Naive thymus-derived CD8-positive, alpha-beta T cell (primary cell): ENCODE measurements at places on chromosomes 1 and 21.

- H3K27me3 ChIP-seq: peaks cover 4% of the 10 kb centered on the region
- peak within 1 kb of the TSS; percentile 90 for H3K27ac ChIP-seq
- peak; percentile 90 for DNase-seq
- H3K4me3 ChIP-seq: peak within 1 kb of the TSS; percentile 82
- H3K36me3 ChIP-seq: no peaks in the 10 kb centered on the region
These were observed at the start of gene GPR3 for GRCh38 chr1:27392096-27392777. GPR3 (plus strand) TSS chr1:27392622; CDS start chr1:27393799, 1,177 bp downstream.

- no peaks in the 10 kb centered on the region for H3K36me3 ChIP-seq
- DNase-seq: no peak
These were observed 1.2 kb upstream of the LUZP1 start for GRCh38 chr1:23169727-23170335.

- peaks cover 5% of the 10 kb centered on the region for H3K27me3 ChIP-seq
- H3K36me3 ChIP-seq: peaks cover 1% of the 10 kb centered on the region
- H3K27ac ChIP-seq: no peak overlapping the region
- H3K4me1 ChIP-seq: peaks cover 14% of the 10 kb centered on the region
- H3K4me3 ChIP-seq: no peak overlapping the region
- DNase-seq: no peak
These were observed 19.4 kb downstream of the RHBG start for GRCh38 chr1:156388174-156389137.

- H3K4me1 ChIP-seq: no peaks in the 10 kb centered on the region
- H3K27me3 ChIP-seq: peaks cover 7% of the 10 kb centered on the region
- DNase-seq: no peak
- H3K36me3 ChIP-seq: no peaks in the 10 kb centered on the region
- no peak overlapping the region for H3K4me3 ChIP-seq
These were observed 87.0 kb downstream of the SIPA1L2 start for GRCh38 chr1:232542633-232543593.

- DNase-seq: no peak
- H3K4me3 ChIP-seq: no peak overlapping the region
- H3K4me1 ChIP-seq: no peaks in the 10 kb centered on the region
- peaks cover 35% of the 10 kb centered on the region for H3K27me3 ChIP-seq
- no peak overlapping the region for H3K27ac ChIP-seq
These were observed 47.0 kb downstream of the ACTL8 start for GRCh38 chr1:17802164-17802563.

DNA sequence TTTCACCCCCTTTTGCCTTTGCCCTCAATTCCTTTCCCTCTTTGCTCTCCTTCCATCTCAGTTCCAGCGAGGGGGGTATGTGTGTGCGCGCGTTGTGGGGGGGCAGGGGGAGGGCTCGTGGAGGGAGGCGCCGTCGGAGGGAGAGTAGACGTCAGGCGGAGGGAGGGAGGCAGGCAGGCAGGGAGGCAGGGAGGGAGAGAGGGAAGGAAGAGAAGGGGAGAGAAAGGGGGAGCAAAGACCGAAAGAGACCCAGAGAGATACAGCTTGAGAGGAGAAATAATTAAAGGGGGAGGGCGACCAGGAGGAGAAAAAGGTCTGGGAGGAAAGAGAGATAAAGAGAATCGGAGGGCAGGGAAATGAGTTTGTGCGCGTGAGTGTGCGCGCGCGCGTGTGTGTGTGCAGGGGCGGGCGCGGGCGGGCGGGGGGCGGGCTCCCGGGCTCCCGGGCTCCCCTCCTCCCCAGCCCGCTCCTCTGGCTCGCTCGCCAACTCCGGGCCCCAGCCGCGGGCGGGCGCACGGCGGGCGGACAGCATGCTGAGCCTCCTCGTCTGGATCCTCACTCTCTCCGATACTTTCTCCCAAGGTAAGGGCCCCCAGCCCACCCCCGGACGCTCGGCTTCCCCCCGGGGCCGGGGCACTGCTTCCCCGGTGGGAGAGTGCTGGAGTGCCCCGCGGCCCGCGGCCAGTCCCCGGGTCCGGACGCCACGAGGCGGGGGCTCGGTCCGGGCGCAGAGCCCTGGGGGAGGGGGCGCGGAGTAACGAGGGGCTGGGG lies at the start of gene KIRREL1:
TSS of gene KIRREL1 (plus strand) at position 499 of the 771 bp plus-strand sequence. CDS start at position 531, 32 bp downstream.
- peaks cover 21% of the 10 kb centered on the region for H3K4me1 ChIP-seq
- no peaks in the 10 kb centered on the region for H3K36me3 ChIP-seq
- peak within 1 kb of the TSS; percentile 75 for H3K4me3 ChIP-seq
- peaks cover 47% of the 10 kb centered on the region for H3K27me3 ChIP-seq

DNA sequence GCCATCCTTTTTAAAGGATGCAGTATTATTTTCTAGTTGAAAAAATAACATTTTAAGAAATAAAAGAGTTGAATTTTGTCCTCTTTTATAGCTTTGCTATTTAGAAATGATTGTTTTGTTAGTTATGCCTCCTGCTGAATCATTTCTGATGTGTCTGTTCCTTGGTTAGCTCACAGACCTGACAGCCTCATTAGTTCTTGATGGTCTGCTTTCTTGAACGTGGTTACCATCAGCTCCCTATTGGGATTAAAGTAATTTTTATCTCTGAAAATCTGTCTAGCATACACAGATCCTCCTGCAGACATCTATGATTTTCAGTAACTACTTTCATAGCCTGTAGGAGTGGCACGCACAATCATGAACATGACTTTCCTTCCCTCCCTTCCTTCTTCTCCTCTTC lies 447.6 kb upstream of the B3GALT2 start:
- DNase-seq: no peak
- peaks cover 2% of the 10 kb centered on the region for H3K27me3 ChIP-seq
- H3K36me3 ChIP-seq: no peaks in the 10 kb centered on the region

DNA sequence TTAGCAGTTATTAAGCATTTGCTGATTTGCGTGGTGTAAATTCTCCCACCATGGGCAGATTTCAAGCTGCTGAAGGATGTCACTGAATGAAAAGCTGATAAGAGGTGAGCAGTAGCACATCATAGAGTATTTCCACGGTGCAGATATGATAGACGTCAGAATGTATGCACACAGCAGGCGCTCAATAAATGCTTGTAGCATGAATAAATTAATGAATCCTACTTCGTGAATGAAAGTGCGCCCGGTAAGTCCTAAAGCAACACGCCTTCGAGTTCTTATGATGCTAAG lies 510 bp upstream of the UBIAD1 start:
- peak overlapping the region; percentile 49 for H3K4me3 ChIP-seq
- DNase-seq: no peak
- H3K4me1 ChIP-seq: peaks cover 27% of the 10 kb centered on the region
- H3K27ac ChIP-seq: no peak overlapping the region

DNA sequence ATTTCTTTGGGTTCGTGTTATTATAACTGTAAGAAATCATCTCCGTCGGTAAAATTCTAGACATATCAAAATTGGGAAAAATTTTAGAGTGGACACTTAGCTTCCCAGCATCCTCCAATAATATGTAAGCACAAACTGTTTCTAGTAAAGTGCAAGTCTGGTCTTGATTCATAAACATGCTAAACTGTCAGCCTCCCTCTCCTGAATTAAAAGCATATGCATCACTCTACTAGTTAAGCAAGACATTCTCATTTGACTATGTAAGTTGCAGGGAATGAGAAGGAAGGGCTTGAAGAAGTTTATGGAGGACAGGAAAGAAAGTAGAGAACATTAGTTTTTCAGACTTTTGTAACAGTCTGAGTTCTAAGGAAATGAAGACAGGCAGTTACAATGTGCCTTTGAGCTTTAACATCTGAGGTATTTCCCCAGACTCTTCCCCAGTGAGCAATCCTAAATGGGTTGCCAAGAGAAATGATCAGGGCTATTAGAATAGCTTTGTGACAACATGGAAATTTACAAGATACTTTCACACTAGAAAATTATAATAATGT lies 90.0 kb downstream of the TYW3 start:
- no peak overlapping the region for H3K4me3 ChIP-seq
- DNase-seq: no peak
- no peaks in the 10 kb centered on the region for H3K4me1 ChIP-seq
- no peaks in the 10 kb centered on the region for H3K36me3 ChIP-seq
- no peak overlapping the region for H3K27ac ChIP-seq

GRCh38 chr1:66327588-66327987 lies 206.4 kb upstream of the SGIP1 start:
- no peak overlapping the region for H3K27ac ChIP-seq
- no peaks in the 10 kb centered on the region for H3K36me3 ChIP-seq
- H3K27me3 ChIP-seq: no peaks in the 10 kb centered on the region
- H3K4me3 ChIP-seq: no peak overlapping the region

DNA sequence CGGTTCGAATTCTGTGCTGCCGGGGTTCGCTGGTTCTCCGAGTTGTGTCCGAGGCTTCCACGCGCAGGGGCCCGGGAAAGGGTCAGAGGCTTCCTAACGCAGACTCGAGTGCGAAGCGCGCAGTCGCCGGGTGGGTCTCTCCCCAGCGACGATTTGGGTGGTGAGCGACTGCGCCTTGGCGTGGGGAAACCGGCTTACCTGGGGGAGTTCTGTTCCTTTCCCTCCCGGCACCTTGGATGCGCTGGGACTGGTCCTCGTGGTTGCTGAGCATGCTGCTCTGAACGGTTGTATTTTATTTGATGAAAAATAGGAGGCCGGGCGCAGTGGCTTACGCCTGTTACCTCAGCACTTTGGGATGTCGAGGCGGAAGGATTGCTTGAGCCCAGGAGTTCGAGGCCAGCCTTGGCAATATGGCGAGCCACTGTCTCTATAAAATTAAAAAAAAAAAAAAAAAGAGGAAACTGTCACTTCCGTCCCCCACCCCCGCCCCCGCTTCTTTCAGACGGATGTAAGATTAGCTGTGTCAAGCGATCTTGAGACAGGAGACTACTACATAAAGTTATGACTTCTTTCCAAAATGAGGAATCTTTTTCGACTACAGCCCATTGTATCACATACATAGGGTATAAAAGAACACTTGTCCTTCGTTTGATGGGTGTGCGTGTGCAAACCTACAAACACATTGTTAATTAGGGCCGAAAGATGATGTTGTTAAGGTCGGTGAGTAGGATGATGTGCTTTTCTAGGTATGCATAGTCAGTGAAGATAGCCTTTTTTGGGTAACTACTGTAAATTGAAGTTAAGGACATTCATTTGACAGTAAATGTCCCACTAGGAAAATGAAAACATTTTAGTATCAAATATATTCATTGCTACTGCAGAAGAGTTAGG lies at the start of gene CCDC18:
TSS of gene CCDC18 (plus strand) at position 2 of the 891 bp plus-strand sequence. CDS start 2,638 bp downstream, outside the sequence.
- peak; percentile 74 for DNase-seq
- peak within 1 kb of the TSS; percentile 98 for H3K27ac ChIP-seq
- H3K27me3 ChIP-seq: no peaks in the 10 kb centered on the region
- H3K36me3 ChIP-seq: peaks cover 21% of the 10 kb centered on the region
- peak within 1 kb of the TSS; percentile 88 for H3K4me3 ChIP-seq

DNA sequence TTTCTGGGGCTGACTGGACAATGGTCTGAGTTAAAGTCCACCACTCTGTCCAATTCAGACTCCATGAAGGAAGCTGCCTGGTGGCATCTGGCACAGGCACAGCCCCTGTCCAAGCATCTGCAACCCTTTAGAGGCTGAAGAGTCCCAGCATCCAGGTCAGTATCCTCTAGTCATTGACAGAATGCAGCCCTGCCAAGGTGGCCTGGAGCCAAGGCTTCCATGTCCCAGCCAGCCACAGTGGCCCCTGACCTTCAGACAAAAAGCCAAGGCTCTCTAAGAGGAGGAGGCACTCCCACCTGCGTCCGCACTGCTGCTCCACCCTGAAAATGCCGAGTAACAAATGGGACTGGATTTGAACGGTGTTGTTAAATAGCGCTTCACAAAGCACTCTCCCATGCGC lies 49.4 kb downstream of the KCNN3 start:
- peaks cover 17% of the 10 kb centered on the region for H3K4me1 ChIP-seq
- no peak overlapping the region for H3K27ac ChIP-seq
- H3K27me3 ChIP-seq: peaks cover 4% of the 10 kb centered on the region
- H3K36me3 ChIP-seq: no peaks in the 10 kb centered on the region
- no peak overlapping the region for H3K4me3 ChIP-seq

DNA sequence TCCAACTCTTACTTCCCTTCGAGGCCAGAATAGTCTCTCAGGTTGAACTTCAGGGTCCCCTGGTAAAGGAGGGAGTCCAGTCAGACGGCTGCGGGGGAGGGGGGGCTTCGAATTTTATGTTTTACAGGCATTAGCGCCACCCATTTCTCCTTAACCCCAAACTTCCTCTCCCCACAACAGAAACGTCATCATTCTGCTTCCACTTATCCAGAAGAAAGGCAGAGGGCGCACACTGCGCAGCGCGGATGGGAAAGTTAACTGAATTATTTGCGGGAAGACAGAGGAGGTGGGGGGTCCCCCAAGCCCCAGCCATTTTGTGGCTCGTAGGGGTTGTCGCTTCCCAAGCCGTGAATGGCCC lies 529 bp upstream of the PRMT2 start:
- no peaks in the 10 kb centered on the region for H3K27me3 ChIP-seq
- peak overlapping the region; percentile 77 for H3K4me3 ChIP-seq
- peak overlapping the region; percentile 96 for H3K27ac ChIP-seq
- peaks cover 36% of the 10 kb centered on the region for H3K4me1 ChIP-seq
- H3K36me3 ChIP-seq: peaks cover 28% of the 10 kb centered on the region

- peaks cover 5% of the 10 kb centered on the region for H3K36me3 ChIP-seq
- no peak overlapping the region for H3K4me3 ChIP-seq
- H3K27me3 ChIP-seq: no peaks in the 10 kb centered on the region
- H3K4me1 ChIP-seq: peaks cover 6% of the 10 kb centered on the region
- DNase-seq: no peak
These were observed 27.1 kb upstream of the PDXK start for GRCh38 chr21:43691801-43692200.

GRCh38 chr1:201916649-201917249 lies 28.1 kb downstream of the SHISA4 start:
- no peaks in the 10 kb centered on the region for H3K36me3 ChIP-seq
- no peak for DNase-seq
- peaks cover 17% of the 10 kb centered on the region for H3K27me3 ChIP-seq
- no peak overlapping the region for H3K27ac ChIP-seq
- no peaks in the 10 kb centered on the region for H3K4me1 ChIP-seq

DNA sequence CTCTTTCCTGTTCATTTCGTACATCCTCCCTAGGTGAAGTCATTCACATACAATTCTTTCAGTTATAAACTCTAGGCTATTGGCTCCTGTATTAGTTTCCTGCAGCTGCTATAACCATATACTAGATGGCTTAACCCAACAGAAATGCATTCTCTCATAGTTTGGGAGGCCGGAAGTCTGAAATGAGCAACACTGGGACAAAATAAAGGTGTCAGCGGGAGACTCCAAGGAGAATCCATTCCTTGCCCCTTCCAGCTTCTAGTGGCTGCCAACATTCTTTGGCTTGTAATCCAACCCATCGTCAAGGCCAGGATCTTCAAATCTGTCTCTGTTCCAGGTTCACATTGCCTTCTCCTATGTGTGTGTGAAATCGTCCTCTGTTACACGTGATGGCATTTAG lies 71.3 kb downstream of the TOR3A start:
- H3K4me1 ChIP-seq: peaks cover 24% of the 10 kb centered on the region
- no peak overlapping the region for H3K27ac ChIP-seq
- DNase-seq: no peak
- peaks cover 24% of the 10 kb centered on the region for H3K36me3 ChIP-seq
- H3K27me3 ChIP-seq: no peaks in the 10 kb centered on the region

DNA sequence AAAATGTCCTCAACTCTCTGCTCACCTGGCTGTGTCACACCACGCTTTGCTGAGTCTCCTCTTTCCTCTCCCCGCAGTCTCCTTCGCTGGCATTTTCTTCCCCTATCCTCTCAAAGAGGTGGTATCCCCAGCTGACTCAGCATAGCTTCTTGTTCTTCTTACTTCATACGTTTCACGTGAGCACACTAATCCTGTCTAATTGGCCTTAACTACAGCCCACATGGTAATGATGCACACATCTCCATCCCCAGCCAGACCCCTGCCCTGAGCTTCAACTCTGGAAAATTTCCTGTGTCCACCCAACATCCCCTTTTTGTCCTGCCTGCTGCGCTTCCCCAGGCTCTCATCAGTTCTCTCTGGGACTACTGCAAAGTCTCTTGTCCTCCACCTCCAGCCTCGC lies 169.8 kb downstream of the TTLL7 start:
- DNase-seq: no peak
- H3K36me3 ChIP-seq: no peaks in the 10 kb centered on the region

- peak overlapping the region; percentile 79 for H3K27ac ChIP-seq
- H3K4me3 ChIP-seq: peak overlapping the region; percentile 40
- no peaks in the 10 kb centered on the region for H3K36me3 ChIP-seq
These were observed 364.1 kb downstream of the HHAT start for GRCh38 chr1:210692796-210693195.
